ENCODE measurements at places on chromosomes 5 and 9.

DNA sequence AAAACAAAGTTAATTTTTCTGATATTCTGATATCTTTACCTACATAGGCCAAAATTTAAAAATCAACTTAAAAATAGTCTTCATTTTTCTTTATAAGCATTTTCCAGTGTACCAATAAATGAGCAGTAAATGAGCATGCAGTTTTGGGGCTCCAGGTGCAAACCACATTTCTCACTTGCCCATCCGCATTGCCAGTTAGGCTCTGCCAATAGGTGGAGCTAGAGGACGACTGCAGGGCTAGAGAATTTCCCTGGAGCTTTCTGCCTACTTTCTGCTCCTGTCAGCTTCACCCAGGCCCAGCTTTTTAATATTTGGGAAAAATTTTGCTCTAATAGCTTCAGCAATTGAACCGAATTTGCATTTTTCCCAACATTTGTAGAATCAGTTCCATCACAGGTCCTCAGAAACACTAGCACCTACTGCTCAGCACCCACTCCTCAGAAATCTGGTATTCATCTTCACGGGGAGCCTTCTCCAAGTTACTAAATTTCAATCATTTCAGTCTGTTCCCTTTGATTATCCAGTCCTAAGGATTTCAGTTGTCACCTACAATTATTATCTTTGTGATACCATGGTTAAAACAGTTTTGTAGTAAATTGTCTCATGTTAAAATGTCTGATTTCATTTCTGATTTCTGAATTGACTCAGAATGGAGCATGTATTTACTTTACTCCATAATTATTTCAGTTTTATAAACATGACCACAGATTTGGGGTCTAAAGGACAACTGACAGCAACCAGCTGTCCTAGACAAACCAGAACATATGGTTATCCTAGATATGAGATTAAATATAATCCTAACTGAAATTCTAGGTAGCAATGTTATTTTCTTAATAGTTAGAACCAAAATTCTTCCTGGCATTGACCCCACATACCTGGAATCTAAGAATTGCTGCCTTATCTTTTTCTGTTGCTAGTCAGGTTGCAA, 104.6 kb upstream of the FAM174A start:
- DNase-seq: peak; percentile 80

- no peak for DNase-seq
These were observed at the start of gene WWC1 for GRCh38 chr5:168291342-168291963. WWC1 (plus strand) TSS chr5:168291645; CDS start chr5:168292153, 508 bp downstream.

DNA sequence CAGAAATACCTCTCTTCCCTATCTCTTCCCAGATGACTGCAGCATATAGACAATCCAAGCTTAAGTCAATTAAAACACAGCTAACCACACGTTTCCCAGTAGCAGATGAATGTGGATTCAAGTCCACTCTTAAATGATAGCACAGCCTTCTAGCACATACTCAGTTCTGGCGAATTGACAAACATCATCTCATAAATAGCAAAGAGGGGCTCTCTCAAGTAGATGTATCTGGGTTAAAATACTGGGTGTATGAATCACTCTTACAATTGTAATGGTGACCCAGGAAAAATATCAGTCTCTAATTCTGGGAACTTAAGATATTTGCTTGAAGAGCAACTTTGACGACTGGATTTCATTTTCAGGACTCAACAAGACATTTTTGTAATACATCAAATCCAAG, 67.0 kb upstream of the HAPLN1 start:
- no peak for DNase-seq

GRCh38 chr9:38176251-38176650, 107.2 kb upstream of the SHB start:
- no peak for DNase-seq

- DNase-seq: no peak
These were observed 262.5 kb downstream of the DOCK8 start for GRCh38 chr9:477193-477592.

- DNase-seq: no peak
These were observed 63.8 kb downstream of the VAV2 start for GRCh38 chr9:133928248-133928764.

DNA sequence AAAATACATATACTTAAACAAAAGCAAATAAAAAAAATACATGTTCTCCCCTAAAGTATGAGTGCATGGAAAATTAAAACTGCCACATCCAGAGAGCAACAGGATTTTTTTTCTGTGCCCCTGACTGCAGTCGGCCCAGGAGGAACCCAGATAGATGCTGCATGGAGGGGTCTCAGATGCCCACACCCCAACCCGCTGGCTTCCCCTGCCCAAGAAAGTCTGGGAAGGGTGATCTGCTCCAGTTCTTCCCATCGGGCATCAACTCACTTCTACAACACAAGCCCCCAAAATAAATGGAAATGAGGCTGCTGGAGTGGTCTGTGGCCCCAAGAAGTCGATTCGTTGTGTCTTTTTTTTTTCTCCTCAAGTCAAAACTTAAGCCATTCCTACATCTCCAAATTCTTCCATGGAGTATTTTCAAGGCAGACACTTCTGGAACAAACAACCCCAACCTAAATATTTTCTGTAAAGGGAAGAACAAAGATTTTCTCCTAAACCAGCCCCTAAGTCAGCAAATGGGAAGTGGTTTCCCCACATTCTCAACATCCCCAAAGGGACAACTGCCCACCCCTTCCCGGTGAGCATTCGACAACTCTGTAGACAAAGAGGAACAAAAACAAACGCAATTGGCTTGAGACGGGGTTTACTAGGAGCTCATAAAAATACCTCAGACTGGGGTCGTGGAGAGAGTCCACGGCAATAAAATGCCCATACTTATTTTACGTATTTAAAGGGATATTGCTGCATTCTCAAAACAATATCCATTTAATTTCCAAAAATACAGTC, 46.7 kb downstream of the ROR2 start:
- no peak for DNase-seq

- DNase-seq: no peak
These were observed 420.6 kb upstream of the SLC30A5 start for GRCh38 chr5:68673106-68673822.
